ENCODE measurements at places on chromosomes 6 and 20. TPM values are rescaled to one million over a fixed set of nuclear protein-coding genes. Genes with fewer than 3 reads are reported as not detected.

TXLNB gene
- total RNA-seq = 0.08 TPM

FAM83B gene
- 0.64 TPM for total RNA-seq

MOG gene
- total RNA-seq = not detected

ARFGEF3 gene
- 0.08 TPM for total RNA-seq

RPL10A gene
- total RNA-seq = 1,177 TPM

BACH2 gene
- total RNA-seq = 2.6 TPM

CCN5 gene
- 18.2 TPM for total RNA-seq

SALL4 gene
- total RNA-seq = 1.8 TPM

HLA-DPA1 gene
- 1.8 TPM for total RNA-seq

FHL5 gene
- not detected for total RNA-seq

SLC22A16 gene
- not detected for total RNA-seq

LY6G6D gene
- not detected for total RNA-seq

CD93 gene
- total RNA-seq = 0.21 TPM

SLC17A3 gene
- not detected for total RNA-seq

NMBR gene
- total RNA-seq = not detected

ERVFRD-1 gene
- not detected for total RNA-seq

UNC5CL gene
- total RNA-seq = 0.76 TPM

- no peak for DNase-seq
Measured at GRCh38 chr6:134628154-134628553, 310.2 kb upstream of the SGK1 start.

GRCh38 chr6:13851330-13851729 lies 37.0 kb upstream of the MCUR1 start:
- peak; percentile 10 for DNase-seq

DNA sequence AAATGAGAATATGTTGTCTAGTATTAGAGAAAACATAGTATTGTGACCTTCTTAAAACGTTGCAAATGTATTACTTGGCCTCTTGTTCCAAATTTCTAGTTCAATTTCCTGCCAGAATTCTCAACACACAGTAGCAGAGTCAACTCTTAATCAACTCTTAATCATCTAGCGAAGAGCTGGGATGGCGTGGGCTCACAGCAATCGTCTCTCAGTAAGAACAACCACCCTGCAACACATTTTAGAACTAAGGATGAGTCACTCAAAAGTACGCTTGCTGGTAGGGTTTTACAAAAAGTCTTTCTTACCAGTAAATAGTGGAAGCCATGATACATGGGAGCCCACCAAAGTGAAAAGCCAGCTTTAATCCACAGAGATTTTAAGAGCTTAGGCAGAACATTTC lies 24.6 kb downstream of the GPR6 start:
- no peak for DNase-seq

GRCh38 chr6:121694801-121695251 lies 259.4 kb downstream of the GJA1 start:
- DNase-seq = no peak

DNA sequence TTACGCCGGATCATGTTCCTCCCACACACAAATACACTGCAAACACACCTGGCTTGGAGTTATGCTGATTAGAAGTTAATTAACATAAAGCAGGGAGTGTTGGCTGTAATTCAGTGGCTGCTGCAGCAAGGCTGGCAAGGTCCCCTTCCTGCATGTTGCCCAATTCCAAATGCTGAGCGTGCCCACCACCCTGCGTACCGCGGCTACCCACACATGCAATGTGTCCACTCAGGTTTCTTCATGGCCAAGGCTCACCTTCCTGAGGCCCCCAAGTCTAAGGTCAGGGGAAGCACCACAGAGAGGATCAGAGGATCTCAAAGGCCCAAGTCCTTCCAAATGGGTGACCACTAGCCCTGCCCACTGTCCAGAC lies 11.6 kb upstream of the PRND start:
- DNase-seq = peak; percentile 62

DNA sequence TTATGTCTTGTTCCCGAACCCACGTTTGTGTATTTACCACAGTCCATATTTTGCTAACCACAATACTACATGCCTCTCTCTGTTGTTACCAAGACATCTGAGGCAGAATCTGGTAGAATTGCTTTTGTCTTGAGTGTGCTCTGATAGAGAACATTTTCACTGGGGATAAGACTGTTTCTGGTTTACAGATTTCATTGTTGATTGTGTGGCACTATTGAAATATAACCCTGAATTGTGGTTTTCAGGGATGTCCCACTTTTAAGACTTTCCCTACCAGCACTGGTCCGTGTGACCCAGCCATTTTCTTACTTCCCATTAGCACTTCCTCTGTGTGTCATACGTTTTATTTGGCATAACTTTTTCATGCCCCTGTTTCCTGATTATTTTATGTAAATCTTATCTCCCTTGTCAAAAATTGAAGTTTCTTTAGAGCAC lies 12.2 kb downstream of the NCOA7 start:
- DNase-seq = no peak

DNA sequence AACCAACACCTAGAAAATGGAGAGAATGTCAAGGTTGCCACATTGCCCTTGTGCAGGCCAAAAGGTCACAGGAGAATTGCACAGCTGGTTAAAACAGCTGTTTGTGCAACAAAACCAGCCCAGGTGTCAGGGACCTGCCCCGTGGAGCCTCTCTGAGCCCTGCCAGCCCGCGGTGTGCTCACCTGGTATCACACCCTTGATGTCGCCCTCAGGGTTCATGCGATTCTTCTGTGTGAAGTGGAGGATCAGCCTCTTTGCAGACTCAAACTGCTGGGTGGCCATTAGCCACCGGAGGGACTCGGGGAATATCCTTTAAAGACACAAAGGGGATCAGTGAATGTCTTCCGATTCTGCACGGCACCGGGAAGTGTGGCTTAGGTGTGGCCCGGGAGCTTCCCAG lies 39.2 kb downstream of the PSMG4 start:
- DNase-seq = no peak

GRCh38 chr6:116866281-116866871 lies 10.7 kb upstream of the RFX6 start:
- no peak for DNase-seq

- DNase-seq = no peak
Measured at GRCh38 chr6:69884231-69884630, 17.9 kb downstream of the COL19A1 start.

- DNase-seq = no peak
Measured at GRCh38 chr6:107704347-107705013, 119.6 kb downstream of the SCML4 start.

DNA sequence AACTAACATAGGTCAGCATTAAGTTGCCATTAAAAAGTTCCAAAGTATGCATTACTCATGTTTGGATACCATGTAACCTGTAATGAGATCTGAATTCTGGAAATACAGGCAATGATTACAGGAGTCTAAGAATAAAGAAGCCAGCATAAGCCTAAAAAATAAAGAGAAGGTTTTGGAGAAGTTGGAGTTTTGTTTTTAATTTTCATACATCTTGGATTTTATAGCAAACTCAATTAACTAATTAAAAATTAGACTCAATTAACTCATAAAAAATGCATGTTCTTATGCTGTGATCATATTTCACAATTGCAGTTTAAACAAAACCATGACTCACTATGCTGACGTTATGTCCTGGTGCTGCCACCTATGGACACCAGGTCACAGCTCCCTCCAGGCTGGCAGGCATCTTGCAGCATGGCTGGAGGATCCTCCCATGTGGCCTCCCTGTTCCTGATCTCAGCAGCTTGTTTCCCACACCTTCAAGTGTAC lies 648.8 kb upstream of the AGPAT4 start:
- DNase-seq = no peak

DNA sequence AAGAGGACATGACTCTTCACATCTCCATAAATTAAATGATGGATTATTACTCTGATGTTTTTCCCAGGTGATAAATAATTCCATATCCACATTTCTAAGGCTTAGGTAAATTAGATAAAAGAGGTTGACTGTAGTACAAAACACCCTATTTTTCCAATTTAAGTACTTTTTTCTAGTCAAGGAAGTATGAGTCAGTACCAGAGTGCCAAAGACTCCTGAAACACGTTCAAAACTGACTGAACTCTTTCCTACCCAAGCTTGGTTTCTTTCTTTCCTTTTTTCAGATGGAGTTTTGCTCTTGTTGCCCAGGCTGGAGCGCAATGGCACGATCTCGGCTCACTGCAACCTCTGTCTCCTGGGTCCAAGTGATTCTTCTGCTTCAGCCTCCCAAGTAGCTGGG lies 85.0 kb downstream of the DOK5 start:
- no peak for DNase-seq

- DNase-seq = peak; percentile 53
Measured at GRCh38 chr20:22579711-22580697, 4.4 kb downstream of the FOXA2 start.

DNA sequence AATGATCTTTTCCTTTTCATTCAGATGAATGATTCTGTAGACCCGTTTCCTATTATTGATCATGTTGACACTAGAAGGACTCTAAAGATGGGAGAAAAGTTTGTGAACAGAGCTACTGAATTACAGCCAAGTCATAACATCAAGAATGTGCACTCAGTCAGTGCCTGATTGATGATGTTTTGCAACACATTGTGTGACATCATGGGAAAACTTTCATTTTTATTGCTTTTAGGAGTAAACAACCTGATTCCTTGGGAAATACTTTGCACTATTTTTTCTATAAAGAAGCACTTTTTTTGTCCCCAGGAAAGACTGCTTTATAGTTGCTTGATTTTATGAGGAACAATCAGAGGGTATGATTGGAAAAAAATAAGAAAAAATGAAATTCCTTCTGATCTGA lies 383.8 kb upstream of the JAG1 start:
- DNase-seq = no peak

- DNase-seq = no peak
Measured at GRCh38 chr20:16273812-16274555, 299.3 kb downstream of the KIF16B start.

- DNase-seq = no peak
Measured at GRCh38 chr20:17504898-17505635, 26.1 kb downstream of the BFSP1 start.

DNA sequence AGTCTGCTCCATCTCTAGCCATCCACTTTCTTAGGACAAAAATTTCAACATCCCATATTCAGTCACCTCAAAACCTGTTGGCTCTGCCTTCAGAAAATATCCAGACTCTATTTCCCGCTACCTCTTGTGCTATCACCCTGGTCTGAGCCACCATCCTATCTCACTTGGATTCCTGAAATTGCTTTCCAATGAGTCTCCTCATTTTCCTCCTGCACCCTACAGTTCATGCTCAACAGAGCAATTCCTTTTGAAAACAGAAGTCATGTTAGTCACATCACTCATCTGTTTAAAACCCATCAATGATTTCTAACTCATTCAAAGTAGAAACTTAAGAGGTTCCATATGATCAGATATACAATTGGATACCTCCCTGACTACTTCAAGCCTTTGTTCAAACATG lies 229.9 kb downstream of the ADGRG6 start:
- DNase-seq = no peak

DNA sequence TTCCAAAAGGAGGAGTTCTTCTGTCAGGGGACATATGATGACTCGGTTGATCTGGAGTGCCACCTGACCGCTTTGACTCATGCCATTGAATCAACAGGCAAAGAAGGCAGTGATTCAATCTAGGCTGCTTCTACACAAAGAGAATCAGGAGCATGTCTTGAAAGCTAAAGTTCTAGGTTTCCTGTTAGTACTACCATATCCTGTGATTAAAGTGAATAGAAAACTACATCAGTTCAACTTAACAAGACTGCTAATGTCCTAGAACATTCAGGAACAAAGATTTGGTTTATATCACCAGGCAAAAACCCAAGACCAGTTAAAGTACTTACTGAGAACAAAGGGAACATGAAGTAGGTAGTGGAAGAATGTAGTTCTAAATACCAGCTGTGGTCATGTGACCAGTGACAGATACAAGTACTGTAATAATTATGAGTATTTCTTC lies 216.8 kb upstream of the SGK1 start:
- DNase-seq = no peak

- DNase-seq = no peak
Measured at GRCh38 chr6:15444081-15444731, 198.3 kb downstream of the JARID2 start.

DNA sequence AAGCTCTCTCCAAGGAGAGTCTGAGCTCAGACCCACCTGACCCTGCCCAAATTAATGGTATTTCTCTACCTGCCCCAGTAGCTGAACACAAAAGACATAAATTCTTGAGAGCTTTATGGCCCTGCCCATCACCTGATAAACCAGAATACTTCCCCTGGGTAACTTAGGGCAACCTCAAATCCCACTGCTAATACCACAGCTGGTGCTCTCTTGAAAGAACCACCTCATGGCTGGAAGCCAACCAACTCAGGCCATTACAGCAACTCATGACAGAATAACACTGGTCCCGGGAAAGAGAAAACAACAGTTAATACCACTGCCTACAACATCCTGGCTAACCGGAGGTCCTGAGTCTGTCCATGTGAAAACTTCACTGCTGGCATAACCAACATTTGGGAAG lies 328.6 kb downstream of the NKAIN2 start:
- DNase-seq = no peak

DNA sequence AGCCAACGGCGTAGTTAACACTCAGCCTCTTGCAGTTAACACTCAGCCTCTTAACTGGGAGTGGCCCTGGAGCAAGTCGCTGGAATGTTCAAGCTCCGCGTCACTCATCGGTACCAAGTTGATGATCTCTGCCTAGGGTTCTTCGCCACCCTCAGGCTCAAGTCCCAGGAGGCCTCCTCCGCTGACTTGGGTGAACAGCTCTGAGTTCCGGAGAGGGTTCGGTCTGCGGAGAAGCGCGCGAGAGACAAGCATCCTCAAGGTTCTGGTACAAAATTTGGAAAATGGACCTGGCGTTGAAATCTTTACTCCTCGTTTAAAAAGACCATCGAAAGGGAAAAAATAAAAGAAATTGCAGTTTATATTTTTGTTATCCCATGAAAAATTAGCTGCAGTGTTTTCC lies 876 bp upstream of the DSP start:
- no peak for DNase-seq

- no peak for DNase-seq
Measured at GRCh38 chr20:8652396-8652795, 416.5 kb upstream of the PLCB4 start.

DNA sequence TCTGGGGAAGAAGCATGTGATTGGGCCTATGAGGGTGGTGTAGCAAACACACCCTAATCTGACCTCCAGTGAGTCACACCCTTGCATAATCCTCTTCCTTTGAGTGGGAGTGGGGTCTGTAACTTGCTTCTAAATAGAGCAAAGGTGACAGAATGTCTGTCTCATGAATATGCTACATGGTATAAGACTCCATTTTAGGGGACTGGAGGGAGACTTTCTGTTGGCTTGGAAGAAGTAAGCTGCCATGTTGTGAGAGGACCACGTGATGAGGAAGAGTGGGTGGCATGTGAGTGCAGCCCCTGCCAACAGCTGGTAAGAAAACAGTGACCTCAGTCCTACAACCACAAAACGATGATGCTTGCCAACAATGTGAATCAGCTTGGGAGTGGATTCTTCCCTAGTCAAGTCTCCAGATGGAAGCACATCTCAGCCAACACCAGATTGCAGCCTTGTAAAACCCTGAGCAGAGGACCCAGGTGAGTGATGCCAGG lies 3.7 kb downstream of the AK9 start:
- no peak for DNase-seq

GRCh38 chr6:118408863-118409262 lies 139.2 kb upstream of the PLN start:
- no peak for DNase-seq

GRCh38 chr6:9699888-9700287 lies 715.0 kb downstream of the TFAP2A start:
- no peak for DNase-seq

GRCh38 chr6:140597181-140597580 lies 1222.7 kb upstream of the CITED2 start:
- no peak for DNase-seq

All from osteocyte (in vitro differentiated cells).